Stimulated activated CD4-positive, alpha-beta T cell treated with anti-CD3 and anti-CD28 coated beads, Interleukin-4, amount 100 ng/mL, for 48 hours (primary cell): ENCODE measurements at places on chromosomes 2 and 18.

DNA sequence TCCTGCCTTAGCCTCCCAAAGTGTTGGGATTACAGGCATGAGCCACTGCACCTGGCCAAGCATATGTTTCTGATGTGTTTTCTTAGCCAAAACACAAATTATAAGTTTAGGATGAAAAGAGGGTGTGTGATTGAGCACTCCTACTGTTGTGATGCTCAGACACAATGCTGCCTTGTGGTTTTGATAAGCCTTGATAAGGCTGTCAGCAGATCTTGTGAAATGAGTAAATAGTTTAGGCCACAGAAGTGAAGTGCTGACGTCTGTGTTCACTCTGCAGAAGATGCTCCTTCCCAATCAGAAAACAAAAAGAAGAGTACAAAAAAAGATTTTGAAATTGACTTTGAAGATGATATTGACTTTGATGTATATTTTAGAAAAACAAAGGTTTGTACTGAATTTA lies 24.3 kb downstream of the NCAPH start:
- no peak for DNase-seq

- peak; percentile 26 for DNase-seq
These were observed 55.0 kb downstream of the PKDCC start for GRCh38 chr2:42102591-42103450.

DNA sequence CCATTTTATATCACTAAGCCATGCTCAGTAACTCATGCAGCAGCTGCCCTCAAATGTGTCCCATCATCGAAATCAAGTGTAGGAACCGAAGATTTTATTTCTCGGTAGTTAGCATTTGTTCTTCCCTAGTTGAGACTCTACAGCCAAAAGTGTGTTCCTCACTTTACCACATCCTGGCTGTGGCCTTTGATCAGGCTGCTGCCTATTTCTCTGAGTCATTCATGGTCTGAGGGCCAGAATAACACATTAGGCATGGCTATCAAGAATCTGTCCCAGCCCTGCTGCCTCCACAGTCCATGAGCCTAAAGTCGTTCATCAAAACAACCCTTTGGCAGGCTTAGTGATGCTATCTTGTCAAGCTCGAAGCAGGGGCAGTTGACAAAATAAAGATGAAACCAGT lies 300.1 kb downstream of the TDRD15 start:
- DNase-seq: no peak

GRCh38 chr2:17966798-17967197 lies 88.3 kb downstream of the KCNS3 start:
- DNase-seq: no peak
